ENCODE measurements at places on chromosomes 2 and 18.

- no peak for DNase-seq
Measured at GRCh38 chr2:220887876-220888275, 684.2 kb downstream of the EPHA4 start.

GRCh38 chr2:176328149-176328548 lies 58.9 kb downstream of the MTX2 start:
- DNase-seq = no peak

DNA sequence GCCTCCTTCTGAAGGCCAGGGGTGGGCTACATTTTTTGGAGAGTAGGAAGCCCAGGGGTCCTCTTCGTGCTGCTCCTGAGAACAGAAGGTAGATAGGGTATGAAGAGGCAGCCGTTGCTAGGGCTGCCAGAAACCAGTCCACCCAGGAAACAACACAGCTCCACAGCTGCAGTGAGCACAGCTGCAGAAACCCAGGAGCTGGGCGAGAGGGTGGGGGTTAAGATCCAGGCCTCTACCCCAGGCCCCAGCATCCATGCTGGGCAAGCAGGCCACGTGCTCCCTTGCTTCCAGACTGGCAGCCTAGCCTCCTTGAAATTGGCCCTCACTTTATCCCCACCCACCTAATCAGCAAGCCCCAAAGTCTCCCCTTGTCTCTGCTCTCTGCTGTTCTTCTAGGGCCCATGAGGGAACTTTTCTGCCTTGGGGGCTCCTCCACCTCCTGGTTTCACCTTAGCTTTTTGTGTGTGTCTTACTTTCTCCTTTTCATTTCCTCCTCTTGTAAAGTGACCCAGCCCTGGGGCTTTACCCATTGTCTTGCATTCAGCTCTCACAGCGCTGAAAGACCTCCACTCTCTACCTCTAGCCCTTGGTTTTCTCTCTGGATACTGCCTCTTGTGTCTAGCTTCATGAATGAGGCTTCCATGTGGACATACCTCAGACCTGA lies 30.7 kb downstream of the STON1 start:
- DNase-seq = no peak

- DNase-seq = no peak
Measured at GRCh38 chr2:128636802-128637147, 318.1 kb upstream of the HS6ST1 start.

GRCh38 chr18:40109252-40110049 lies 1845.6 kb upstream of the PIK3C3 start:
- no peak for DNase-seq

GRCh38 chr2:127358971-127359370 lies 28.8 kb downstream of the MAP3K2 start:
- no peak for DNase-seq

GRCh38 chr18:47987388-47987699 lies 56.9 kb upstream of the SMAD2 start:
- DNase-seq = no peak

- DNase-seq = no peak
Measured at GRCh38 chr2:220915092-220915623, 656.9 kb downstream of the EPHA4 start.

- no peak for DNase-seq
Measured at GRCh38 chr2:233674995-233675394, 3.3 kb downstream of the UGT1A9 start.

GRCh38 chr2:32738939-32739338 lies 111.1 kb downstream of the TTC27 start:
- DNase-seq = no peak

- no peak for DNase-seq
Measured at GRCh38 chr2:5125017-5125730, 567.0 kb upstream of the SOX11 start.

GRCh38 chr2:72326759-72327158 lies 179.1 kb upstream of the CYP26B1 start:
- no peak for DNase-seq

- DNase-seq = no peak
Measured at GRCh38 chr2:65443509-65444186, 11.2 kb upstream of the SPRED2 start.

DNA sequence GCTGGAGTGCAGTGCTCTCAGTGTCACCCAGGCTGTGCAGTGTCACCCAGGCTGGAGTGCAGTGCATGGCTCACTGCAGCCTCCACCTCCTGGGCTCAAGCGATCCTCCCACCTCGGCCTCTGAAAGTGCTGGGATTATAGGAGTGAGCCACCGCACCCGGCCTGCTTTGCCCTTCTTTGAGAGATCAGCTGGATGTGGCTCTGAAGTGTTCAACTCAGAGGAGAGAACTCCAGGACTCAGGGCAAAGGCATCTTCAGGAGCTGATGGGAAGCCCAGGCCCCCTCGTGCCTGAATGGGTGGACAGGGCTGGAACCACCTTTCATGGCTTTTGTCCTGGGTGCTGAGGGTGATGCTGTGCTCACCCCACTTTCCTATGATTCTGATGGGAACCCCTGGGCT lies 52.0 kb upstream of the HAAO start:
- DNase-seq = no peak

DNA sequence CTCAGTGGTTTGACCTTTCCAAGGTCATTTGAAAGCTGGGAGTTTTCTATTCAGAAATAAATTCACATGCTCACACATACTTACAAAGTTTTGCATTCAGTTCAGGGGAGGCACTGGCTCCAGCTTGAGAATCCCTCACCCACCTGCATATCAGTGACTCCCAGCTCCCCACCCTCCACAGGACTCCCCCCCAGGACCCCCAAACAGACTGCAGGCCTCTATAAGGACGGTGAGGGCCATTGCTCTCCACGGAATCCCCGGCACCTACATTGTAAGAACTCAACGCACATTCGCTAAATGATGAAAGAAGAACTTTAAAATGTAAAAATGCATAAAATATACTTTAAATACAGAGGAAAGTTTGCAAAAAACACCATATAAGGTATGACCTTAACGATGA lies 97.2 kb upstream of the TEX51 start:
- no peak for DNase-seq

GRCh38 chr2:19319064-19319463 lies 39.4 kb downstream of the OSR1 start:
- DNase-seq = no peak

GRCh38 chr2:166867874-166868514 lies 20.3 kb upstream of the XIRP2 start:
- DNase-seq = no peak

DNA sequence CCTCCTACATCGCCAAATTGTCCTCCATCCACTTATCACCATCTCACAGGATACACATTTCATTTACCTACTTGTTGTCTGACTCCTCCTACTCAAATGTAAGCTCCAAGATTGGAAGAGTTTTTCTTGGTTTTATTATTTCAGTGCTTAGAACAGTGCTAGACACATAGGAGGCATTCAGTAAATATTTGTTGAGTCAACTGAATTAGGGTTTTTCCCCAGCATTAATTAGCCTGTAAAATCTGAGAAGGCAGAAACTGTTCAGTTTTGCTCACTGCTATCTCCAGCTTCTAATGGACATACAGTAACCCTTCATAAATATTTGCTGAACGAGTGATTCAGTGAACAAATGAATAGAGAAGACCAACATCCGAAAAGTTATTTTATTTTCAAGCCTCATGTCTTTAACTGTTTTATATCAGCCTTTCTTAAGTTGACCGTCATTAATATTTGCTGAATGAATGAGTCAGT lies 800 bp downstream of the TTC21B start:
- DNase-seq = no peak

- no peak for DNase-seq
Measured at GRCh38 chr2:111182121-111182520, 61.4 kb downstream of the BCL2L11 start.

DNA sequence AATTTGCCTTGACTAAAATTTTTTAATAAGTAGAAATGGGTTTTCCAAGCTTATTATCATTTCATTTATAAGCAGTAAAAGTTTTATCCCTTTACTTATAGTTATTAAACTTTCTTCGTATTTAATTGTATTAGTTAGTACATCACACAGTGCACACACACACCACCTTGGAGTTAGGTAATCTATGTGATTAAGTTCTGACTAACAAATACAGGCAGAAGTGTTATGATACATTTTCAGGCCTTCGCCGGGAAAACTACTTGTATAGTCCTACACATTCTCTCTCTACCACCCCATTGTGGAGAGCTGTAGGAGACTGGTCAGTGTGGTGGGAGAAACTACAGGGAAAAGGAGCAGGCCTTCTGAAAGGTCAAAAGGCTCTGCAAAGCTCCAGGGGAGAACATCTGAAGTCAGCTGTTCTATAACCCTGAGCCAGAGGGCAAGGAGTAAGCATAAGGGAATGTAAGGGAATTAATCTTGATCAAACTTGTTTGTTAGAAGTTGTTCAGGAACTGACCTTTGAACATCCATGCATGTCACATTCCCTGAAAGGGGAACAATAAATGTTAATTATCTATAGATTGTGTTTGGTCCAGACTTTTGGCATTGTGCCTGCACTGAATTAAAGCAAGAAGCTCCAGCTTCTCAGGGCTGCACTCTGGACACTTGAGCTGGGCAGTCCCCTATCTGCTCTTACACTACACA lies 231.7 kb downstream of the FSIP2 start:
- no peak for DNase-seq

- DNase-seq = no peak
Measured at GRCh38 chr18:76493213-76494161, 1.6 kb downstream of the ZNF516 start.

GRCh38 chr2:111675419-111676194 lies 208.4 kb downstream of the ANAPC1 start:
- peak; percentile 13 for DNase-seq

GRCh38 chr2:105853354-105854088 lies 108.8 kb downstream of the NCK2 start:
- no peak for DNase-seq

DNA sequence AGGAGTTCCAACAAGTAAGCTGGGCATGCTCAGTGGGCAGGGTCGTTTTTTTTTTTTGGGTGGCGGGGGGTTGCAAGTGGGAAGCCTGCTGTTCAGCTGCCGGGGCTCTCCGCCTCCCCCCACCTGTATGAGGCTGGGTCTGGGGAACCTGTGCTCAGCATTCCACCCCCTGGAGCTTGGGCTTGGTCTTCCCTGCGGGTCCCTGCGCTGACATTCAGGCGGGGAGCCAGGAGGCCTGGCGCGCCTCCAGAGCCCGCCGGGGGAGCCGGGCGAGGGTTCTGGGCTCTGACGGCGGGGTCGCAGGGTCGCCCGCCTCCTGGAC lies 822 bp upstream of the GPD2 start:
- no peak for DNase-seq

- DNase-seq = no peak
Measured at GRCh38 chr2:45631955-45632354, 19.5 kb upstream of the PRKCE start.

DNA sequence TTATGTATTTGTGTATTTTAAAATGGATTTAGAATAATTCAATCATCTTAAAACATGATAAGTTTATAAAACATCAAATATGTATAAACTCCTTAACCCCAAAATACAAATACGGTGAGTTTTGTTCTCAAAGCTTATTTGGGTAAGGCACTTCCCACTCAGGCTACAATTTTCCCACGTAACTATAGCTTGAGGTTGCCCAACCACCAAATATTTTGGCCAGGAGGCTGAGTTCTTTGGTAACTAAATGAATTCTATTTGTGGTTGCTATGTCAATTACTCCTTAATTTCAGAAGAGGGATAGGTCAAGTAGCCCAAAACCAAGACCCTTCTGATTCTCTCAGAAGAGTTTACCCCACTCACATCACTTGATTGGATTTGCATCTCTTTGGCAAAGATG lies 70.4 kb downstream of the MYL12B start:
- no peak for DNase-seq

GRCh38 chr2:159129824-159130223 lies 156.7 kb downstream of the WDSUB1 start:
- no peak for DNase-seq

DNA sequence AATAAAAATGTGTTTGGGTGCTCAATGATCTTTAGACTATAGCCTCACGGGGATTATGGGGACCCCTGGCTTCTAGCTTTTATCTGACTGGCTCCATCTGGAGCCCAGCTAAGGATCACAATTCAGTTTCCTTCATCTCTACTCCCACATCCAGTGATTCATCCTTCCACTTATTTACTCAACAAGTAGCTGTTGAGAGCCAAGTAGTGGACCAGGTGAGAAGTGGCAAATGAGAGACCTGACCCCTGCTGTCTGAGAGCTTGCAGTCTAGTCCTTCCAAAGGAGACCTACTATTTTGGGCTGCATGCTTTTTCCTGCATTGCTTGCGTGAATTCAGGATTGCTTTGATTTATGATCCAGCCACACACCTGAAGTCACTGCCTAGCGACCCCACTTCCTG lies 10.7 kb upstream of the DSG3 start:
- no peak for DNase-seq

GRCh38 chr2:190679813-190680591 lies 31.1 kb downstream of the NAB1 start:
- DNase-seq = peak; percentile 32

DNA sequence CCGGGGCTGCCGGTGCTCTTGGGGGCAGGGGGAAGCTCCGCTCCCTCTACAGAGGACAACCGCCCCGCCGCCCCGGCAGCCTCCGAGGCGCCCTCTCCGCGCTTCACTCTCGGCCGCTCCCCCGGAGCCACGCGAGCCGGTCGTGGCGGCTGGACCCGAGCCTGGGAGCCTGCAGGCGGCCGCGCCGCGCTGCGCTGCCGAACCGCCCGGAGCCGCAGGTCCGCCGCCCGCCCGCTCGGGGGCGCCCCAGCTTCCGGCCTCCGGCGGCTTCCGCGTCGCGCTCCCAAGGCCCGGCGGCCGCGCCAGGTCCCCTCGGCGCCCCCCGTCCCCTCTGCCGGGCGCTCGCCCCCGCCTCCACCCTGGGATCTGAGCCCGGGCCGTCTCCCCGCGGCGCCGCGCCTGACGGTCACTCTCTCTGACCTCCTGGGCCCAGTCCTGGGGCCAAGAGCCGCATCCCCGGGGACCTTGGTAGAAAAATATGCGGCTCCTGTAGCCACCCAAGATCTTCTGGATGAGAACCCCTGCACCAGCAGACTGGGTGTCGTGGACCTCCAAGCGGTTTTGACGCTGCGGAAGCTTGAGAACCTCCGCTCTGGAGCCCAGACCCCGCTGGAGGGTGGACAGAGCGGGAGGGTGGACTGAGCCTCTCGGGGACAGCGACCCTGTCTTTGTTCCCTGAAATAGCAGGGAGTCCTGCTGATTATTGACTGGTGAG lies 44.3 kb downstream of the SERTAD2 start:
- peak; percentile 19 for DNase-seq

- no peak for DNase-seq
Measured at GRCh38 chr18:41022484-41022883, 932.5 kb upstream of the PIK3C3 start.

- no peak for DNase-seq
Measured at GRCh38 chr2:217622205-217623060, 380.4 kb downstream of the TNS1 start.

DNA sequence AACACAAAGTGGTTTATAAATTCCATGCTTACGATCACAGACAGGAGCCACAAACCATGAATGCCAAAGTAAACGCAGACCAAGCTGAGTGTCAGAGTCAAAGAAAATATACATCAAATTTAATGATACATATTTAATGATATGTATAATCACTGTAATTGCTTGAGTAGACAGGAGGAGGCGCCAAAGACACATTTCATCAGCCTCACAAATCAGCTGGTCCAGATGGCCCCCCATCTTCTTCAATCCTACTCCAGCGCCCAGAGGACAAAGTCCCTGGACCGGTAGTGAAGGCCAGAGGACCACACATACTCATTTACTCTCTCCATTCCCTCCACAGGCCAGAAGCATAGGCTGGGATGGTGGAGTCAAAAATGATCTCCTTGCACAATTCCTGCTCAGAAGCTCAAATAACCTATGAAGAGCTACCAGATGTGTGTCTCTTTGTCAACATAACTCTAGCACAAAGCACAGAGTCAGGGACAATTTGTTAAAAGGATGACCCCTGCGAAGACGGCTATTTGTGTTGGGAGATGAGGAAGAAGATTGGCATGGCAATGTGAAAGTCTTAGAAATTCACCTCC lies 149.3 kb upstream of the PGAP1 start:
- no peak for DNase-seq

Measured in GDM1 (cell line).